Kidney epithelial cell (primary cell): ENCODE measurements at places on chromosomes 1 and 21. TPM values are rescaled to one million over a fixed set of nuclear protein-coding genes. Genes with fewer than 3 reads are reported as not detected.

DNA sequence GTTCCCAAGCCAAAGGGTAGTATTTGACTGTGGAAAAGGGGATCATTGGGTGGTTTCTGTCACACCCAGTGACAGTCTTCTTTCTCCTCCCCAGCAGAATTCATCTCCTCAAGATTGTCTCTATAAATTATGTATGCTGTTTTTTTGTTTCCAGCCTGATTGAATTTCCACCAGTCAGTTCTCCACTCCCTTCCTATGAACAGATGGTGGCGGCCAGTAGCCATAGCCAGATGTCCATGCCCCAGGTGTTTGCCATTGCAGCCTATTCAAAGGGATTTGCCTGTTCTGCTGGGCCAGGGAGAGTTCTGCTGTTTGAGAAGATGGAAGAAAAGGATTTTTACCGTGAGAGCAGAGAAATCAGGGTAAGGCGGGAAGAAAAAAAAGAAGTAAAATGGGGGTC lies 12.9 kb downstream of the CFAP57 start:
- no peak for DNase-seq

- DNase-seq = no peak
Measured at GRCh38 chr1:59997479-59998115, 71.0 kb upstream of the CYP2J2 start.

DNA sequence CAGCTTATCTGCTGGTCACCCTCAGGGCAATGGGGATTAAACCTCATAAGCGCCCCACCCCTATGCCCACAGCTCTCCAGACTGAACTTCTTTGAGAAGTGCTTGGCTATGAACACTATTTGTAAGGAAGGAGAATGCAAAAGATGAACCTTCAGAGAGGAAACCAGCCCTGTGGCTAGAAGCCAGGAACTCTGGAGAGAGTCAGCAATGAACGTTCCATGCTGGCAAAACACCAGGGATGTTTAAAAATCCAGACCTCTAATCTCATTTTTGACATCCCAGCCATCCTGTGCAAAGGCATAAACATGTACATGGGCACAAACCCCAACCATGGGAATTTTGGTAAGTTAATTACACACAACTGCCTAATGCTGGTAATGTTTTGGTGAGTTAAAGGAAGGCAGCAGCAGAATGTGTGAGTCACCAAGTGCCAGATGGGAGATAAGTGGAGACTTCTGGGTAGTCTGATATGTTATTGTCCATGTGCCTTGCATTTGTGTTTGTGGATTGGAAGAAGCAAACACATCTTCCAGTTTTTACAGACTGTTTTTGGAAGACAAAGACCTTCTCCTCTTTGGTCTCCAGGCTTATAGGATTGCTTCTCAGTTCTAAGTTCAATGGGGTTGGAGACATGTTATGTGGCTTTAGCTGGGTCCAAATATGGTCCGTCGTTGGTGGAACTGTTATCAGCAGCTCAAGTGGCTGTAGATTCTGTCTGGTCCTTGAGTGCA lies 174.1 kb upstream of the ETV3 start:
- DNase-seq = no peak

DNA sequence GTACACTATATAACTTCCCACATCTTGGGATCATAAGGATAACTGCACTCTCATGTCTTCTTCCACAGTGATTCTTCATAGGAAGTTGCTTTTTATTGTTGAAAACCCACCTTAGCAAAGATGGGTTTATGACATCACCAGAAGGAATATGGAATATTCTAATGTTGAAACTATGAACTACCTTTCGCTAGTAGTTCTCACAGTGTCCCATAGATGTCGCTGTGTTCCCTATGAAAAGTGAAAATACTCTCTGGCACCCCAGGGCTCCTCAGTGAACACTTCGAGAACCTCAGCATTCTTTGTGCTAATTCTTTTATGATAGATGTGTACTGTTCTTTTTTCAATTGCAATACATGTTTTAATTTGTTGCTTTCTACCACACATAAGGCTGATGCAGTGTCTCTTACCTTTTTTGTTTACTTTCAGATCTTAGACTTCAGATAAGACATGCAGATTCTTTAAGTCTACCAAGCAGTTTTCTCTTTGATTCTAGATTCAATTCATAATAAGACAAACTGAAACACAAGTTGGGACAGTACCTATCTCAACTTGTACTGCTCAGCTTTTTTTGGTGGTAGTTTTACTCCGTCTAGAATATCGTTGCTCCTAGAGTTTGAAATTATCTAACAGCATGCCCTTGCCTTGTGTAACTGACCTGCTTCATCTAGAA lies 90.8 kb downstream of the GTF2B start:
- DNase-seq = no peak

DNA sequence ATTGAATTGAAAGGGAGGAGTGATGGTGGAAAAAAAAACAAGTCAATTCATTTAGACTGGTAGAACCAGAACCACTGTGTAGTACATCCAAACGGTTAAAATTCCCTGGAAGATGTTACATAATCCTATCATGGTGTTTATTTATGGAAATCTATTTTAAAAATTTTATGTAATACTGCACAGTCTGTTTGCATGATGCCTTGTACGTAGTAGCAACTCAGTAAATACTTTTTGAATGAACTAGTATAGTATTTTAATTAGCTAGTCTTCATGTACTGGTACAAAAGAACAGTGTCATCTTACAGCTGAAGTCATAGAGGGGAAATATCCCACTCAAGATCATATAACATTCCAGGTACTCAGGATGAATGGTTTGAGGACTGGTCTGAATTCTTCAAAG lies 27.0 kb upstream of the IER5 start:
- DNase-seq = no peak

DNA sequence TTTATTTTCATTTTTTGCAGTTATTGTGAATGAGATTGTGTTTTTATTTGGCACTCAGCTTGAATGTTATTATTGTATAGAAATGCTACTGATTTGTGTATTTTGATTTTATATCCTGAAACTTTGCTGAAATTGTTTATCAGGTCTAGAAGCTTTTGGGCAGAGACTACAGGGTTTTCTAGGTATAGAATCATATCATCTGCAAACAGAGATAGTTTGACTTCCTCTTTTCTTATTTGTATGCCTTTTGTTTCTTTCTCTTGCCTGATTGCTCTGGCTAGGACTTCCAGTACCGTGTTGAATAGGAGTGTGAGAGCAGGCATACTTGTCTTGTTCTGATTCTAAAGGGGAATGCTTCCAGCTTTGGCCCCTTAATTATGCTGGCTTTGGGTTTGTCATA lies 27.3 kb downstream of the ZNF691 start:
- DNase-seq = no peak

- peak; percentile 67 for DNase-seq
Measured at GRCh38 chr1:21206117-21206516, 29.4 kb upstream of the EIF4G3 start.

DNA sequence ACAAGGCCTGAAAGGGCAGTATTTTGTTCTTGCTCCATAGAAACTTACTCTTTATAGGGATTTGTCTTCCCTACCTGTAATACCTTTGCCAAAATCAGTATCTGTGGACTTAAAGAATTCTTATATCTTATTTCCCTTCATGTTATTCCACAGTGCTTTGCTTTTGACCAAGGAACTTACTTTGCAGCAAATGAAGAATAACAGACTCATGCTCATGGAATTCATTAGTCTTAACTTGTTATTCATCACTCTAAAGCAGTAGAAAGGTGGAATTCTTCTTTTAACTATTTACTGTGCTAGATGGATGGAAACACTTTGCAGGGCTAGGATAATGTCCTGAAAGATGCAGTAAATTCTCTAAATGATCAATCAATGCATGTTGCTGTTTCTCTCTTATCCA lies 45.9 kb downstream of the DUSP10 start:
- DNase-seq = no peak

GRCh38 chr1:233478611-233479010 lies 135.3 kb upstream of the KCNK1 start:
- no peak for DNase-seq

- DNase-seq = no peak
Measured at GRCh38 chr1:84782881-84783280, 92.6 kb upstream of the SSX2IP start.

GRCh38 chr1:50418600-50419109 lies 4.6 kb downstream of the DMRTA2 start:
- DNase-seq = no peak

DNA sequence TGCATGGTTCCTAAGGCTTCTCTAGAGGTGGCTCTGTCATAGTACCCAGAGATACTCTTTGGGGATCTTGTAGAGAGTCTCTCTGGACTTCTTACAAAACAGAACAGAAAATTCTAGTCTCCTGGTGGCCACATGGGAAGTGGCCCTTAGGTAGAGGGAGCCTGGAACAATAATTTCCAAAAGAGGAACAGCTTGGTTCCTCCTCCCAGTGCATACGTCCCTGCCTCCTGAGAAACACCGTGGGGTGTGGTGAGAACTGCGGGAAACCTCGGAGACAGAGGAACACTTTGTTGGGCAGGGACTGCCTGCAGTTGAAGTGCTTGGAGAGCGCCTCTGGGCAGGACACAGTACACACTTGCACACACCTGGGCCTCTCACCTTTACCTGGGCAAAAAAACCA lies 38.8 kb upstream of the EPHA8 start:
- DNase-seq = no peak

DNA sequence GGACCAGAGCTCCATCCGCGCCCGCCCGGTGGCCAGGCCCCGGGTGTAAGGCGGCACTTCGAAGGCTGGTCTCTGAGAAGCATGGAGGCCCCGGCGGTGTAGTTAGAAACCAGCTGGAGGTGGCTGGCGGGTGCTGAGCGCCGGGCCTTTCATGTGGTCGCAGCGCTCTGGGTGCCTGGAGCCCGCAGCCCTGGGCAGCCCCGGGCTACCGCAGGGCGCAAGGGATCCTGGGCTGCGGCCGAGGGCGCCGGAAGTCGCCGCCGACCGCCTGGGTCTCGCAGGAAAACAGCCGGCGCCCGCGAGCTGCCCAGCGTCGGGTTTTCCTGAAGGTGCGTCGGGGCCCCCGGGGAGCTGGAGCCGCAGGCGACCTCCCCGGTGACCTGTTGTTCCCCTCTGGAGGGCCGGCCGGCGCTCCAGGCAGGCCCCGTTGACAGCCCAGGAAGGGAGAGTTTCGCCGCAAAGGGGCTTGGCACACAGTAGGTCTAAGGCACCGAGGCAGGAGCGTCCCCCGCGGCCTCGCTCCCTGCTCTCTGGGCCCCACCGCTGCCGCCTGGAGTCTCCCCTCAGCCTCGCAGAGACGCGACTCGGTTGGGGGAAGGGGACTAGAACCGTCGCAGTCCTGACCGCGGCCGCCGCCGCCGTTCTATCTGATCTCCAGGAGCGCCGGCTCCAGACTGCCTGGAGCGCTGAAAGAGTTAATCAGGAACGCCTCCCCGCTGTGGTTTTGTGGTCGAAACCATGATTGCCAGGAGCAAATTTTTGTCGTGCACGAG lies 2.7 kb downstream of the GRHL3 start:
- DNase-seq = peak; percentile 62

DNA sequence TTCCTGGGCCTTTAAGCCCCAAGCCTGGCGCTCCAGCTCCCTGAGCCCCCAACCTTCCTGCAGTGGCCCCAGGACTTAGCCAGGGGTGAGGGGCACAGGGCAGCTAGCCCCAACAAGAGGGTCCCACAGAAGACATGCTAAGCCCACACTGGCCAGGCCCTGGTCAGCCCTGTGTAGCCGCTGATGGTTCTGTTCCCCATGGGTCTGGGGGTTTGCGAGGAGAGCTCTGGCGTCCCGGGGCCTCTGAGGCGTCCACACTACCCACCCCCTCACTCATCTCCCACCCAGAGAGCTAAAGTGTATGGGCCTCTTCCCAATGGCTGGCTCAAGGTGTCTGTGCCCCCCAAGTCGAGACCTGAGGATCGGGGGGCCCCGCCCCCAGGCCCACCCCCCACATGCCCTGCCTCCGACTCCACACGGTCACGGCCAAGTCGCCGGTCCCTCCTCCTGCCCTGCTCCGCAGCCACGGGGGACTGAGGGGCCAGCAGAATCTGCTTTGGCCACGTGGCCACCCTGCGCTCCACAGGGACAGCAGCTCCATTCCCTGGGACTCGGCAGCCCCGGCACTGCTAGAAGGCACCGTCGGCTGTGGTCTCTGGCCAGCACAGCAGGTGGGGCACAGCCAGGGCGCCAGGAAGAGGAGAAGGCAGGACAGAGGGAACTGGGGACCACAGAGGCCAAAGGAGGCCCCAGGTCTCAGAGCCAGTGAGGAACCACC lies 7.8 kb downstream of the TNFRSF18 start:
- no peak for DNase-seq

DNA sequence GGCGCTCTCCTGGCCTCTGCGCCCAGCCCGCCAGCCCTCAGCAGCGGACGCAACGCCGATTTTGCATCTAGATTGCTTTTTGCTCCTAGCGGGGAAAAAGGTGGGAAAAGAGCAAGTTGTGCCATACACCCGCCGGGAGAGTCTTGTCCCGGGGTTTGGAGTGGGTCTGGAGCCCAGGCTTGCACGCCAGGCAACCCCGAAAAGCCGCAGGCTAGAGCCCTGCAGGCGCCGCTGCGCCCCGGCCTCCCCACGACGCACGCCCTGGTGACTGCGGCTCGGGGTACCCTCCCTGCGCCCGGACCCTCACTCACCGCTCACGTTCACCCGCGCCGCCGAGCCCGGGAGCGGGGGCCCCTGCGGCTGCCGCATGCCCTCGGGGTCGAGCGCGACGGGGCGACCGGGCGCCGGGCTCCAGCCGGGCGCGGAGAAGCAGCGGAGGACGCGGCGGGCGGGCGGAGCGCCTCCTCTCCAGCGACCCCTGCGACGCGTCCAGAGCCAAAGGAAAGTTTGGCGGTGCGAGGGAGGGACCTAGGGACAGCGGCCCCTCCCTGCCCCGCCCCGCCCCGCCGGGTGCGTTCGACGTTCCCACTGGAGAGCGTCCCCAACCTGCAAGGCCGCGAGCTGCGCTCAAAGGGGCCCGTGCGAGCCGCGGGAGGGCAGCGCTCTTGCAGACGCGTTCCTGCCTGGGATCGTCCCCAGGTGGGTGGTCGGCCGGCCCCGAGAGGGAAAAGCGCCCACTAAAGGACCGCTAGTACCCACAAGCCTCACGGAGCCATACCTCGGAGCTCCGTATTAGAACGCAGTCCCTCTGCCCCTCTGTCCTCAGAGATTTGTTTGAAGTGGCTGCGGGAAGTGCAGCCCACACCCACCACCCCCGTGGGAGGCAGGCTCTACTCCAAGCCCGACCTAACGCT lies at the start of gene LPAR3:
Gene LPAR3, minus strand, starts transcription at position 502 of the 914 bp plus-strand sequence. CDS start 27,086 bp downstream, outside the sequence.
- DNase-seq = no peak

DNA sequence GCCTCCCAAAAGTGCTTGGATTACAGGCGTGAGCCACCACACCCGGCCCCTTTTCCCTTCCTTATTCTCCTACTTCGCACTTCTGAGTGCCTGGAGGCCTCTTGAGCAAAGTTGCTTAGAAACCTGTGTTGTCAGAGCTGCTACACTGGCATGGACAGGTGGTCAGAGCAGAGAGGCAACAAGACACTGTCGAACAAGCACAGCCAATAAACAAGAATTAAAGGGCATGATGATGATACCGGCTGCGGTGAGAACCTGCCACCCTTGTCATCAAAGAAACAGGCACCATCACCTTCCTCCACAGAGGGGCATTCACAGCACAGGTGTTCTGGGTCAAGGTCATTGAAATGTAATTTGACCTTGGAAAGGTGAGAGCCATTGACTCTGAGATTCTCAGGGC lies 23.3 kb downstream of the STUM start:
- DNase-seq = no peak

Gene PRR9
- total RNA-seq = not detected in 2 replicates

Gene ALX3
- not detected in 2 replicates for total RNA-seq

Gene UQCRHL
- 1.8 and 1.9 TPM in 2 replicates for total RNA-seq

Gene KCNK2
- not detected in 2 replicates for total RNA-seq

Gene SLC44A3
- 13.1 and 14.6 TPM in 2 replicates for total RNA-seq

Gene FAM76A
- 10.7 and 13.5 TPM in 2 replicates for total RNA-seq

Gene KRTAP19-1
- not detected in 2 replicates for total RNA-seq

Gene HNRNPCL2
- total RNA-seq = not detected in 2 replicates

Gene C1orf35
- total RNA-seq = 16.5 and 20.1 TPM in 2 replicates

Gene BROX
- 50.1 and 75.6 TPM in 2 replicates for total RNA-seq
